ENCODE measurements at places on chromosomes 11 and 22.

GRCh38 chr11:28903716-28904115, 795.5 kb downstream of the METTL15 start:
- DNase-seq = no peak

DNA sequence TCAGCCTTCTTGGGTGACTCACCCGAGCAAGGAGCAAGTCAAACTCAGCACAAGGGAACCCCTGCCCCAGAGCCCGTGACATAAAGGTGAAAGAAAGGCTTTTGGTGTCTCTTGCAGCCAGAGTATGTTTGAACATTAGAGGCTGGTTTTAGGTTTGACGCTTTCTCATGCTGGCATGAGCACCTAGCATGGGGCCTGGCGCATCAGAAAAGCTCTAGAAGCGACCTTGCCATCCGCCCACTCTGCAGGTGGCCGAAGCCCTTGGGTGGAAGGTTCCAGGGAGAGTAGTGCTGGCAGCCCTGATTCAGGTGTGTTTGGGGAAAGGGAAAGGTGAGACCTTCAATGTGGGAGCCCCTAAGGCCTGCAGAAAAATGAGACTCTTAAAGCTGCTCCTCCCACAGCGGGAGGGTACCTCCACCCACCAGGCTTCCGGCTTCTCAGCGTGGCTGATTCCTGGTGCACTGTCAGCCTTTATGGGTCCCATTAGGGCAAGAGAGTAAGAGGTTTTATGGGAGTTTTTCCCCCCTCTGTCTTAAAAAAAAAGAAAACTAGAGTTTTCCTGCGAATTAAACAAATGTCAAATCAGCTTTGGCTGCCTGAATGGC, 88.4 kb downstream of the GRIK4 start:
- no peak for DNase-seq

- no peak for DNase-seq
These were observed 7.1 kb upstream of the EXT2 start for GRCh38 chr11:44088377-44088776.

- no peak for DNase-seq
These were observed at the start of gene HEPACAM for GRCh38 chr11:124935548-124936514. Gene HEPACAM (minus strand): TSS chr11:124936047. CDS start chr11:124936006, 41 bp downstream.

DNA sequence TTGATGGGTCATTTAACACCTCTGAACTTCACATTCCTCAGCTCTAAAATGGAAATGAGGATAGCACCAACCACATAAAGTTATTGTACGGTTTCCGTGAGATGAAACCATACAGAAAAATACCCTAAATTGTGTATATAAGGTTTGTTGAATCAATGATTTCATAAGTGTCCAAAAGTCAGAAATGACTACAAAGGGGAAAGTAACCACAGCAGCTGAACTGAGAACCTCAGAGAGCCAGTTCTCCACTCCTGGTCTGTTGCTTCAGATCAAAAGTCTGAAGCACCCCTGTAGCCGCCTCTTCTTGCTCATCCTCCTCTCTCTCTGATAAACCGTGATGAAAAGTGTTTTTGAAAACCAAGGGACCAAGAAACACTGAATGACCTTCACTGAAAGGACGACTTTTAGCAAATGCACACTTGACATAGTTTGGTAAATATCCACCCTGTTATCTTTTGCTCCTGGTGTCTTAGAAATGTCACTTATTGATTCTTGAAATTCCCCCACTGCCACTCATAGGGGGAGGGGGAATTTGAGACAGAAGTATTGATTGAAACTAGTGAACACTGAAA, 194.5 kb downstream of the NAV2 start:
- DNase-seq = no peak

GRCh38 chr22:31278626-31279326, 13.5 kb downstream of the PIK3IP1 start:
- no peak for DNase-seq

DNA sequence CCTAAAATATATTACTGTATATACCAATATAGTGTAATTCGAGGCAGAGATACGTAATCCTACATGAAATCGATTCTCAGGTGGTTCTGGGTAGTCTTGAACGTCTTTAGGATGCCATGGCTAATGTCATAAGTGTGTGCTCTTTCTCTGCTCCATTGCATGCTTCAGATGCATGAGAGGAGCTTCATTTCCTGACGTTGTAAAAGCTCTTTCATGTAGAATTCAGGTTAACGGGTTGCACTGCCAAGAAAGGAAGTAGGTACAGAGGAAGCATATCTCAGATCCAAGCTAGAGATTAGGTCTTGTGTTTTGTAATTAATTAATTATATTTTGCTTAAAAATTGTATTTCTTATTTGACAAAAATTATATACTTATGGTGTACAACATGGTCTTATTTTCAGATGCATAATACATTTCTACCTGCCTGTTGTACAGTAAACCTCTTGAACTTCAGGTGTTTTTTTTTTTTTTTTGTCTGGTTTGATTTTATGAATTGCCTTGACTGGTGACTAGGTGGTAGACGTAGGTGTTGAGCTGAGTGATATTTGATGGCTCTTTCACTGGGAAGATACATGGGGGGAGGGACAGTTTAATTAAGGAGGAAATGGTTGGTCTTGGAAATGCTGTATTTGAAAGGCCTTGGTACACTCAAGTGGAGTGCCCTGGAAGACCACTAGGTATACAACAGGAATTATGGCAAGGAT, 9.3 kb downstream of the NUP50 start:
- no peak for DNase-seq

- DNase-seq = no peak
These were observed 451.3 kb downstream of the METTL15 start for GRCh38 chr11:28559492-28559891.

DNA sequence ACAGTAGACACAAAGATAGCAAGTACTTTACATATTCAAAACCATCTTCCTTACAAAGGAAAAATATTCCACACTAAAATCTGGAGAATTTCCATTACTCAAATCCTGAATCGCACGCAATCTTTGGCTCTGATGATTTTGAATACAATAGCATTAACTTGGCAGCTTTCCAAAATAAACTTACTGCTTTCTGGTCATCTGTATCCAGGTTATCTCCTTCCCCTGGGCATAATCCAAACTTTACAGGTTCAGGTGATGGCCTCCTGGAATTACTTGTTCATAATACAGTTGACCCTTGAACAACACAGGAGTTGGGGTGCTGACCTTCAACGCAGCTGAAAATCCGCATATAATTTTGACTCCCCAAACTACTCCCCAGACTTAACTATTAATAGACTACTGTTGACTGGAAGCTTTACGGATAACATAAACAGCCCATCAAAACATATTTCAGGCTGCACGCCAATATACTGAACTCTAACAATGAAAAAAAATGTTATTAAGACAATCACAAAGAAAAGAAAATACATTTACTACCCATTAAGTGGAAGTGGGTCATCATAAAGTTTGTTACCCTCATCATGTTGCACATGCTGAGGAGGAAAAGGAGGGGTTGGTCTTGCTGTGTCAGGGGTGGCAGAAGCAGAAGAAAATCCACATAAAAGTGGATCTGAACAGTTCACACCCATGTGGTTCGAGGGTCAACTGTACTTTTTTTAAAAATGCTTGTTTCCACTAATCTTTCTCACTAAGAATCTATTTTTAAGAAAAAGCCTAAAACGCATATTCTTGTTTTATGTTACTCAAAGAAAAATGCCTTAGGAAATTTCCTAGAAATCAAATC, 6.5 kb downstream of the MTMR2 start:
- no peak for DNase-seq

- no peak for DNase-seq
These were observed 3.5 kb downstream of the KLHDC7B start for GRCh38 chr22:50548921-50549790.

- no peak for DNase-seq
These were observed 96.1 kb upstream of the THY1 start for GRCh38 chr11:119518746-119519730.

- DNase-seq = no peak
These were observed 20.9 kb upstream of the BAIAP2L2 start for GRCh38 chr22:38131399-38131798.

GRCh38 chr11:79834015-79834414, 393.2 kb upstream of the TENM4 start:
- DNase-seq = no peak

- DNase-seq = no peak
These were observed 5.4 kb downstream of the DDIAS start for GRCh38 chr11:82906931-82907330.

DNA sequence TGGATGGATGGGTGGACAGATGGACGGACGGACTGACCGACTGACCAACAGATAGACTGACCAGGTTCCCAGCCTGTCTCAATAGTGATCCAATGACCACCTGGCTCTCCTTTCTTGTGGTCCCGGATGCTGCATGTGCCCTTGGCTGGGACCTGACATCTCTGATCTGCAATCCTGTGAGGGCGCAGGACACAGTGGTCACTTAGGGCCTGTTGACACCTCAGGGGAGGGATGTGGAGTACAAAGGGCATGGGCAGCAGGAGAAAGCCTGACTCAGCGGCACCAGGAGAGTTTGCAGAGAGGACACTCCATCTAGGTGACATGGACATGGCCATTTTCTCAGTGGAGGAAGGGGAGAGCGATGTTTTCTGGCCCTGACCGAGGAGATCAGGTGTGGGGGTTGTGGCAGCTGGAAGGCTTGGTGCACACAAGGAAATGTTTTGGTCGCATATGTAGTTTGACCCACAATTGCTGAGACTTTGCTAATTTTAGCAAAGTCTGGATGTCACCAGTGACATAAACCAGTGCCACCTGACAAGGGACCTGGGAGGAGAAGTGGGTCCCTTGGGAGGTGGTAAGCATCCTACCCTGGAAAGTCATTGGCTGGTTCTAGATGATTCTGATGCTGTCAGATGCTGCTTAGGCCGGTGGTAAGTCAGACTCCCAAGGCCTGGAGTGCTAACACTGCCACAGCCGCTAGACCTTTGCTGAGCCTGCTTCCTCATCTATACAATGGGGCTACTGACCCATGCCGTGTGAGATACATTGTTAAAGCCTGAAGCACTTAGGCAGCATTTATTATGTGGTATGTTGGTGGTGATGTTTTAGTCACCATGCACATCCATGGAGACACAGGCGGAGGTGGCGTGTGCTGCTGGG, 50.7 kb downstream of the CD82 start:
- no peak for DNase-seq

GRCh38 chr22:45906946-45907345, 70.0 kb downstream of the WNT7B start:
- DNase-seq = no peak

DNA sequence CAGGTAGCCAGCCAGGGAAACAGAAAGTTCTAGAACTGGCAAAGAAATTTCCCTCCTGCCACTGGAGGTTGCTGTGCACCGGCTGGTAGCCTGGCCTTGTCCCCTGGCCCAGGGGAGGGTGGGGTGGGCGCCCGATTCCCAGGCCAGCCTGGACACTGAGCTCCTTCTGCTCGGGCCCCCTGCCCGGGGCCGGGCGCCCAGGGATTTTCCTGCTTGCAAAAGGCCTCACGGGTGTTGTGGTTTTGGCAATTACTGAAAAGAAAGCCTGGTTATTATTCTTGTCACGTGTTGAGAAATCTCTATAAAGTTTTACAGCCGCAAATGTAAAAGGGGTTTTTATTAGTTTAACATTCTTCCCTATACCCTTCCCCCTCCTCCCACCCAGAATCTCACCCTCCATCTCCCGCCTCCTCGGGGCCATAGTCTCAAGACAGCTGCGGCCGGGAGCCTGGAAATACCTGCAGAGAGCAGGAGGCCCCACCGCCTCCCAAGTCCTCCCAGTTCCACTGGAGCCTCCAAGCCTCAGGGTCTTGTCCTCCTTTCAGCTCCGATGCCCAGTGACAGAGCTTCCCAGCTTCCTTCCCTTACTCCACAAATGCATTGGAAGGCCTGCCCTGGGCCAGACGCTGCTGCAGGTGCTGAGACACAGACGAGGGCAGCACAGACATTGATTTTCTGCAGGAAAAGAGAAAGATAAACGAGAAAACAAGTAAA, 1515.6 kb downstream of the TBC1D22A start:
- no peak for DNase-seq

DNA sequence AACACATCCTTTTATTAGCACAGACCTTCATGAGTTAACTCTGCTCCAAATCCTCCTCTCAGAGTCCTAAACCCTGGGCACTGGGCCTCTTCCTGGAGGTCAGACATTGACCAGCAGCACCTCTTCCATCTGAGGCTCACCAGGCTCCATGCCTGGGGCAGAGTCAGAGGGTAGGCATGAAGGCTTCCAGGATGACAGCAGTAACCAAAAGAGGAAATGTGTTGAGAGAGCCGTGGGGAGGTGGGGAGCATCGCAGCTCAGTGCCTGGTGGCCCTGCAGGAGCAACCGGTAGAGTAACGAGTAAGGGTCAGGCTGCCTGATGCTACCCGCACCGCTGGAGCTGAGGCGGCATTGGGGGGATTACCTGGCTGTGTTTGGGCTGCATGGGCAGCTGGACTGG, 9.4 kb upstream of the NAV2 start:
- no peak for DNase-seq

- no peak for DNase-seq
These were observed 607.1 kb downstream of the TBC1D22A start for GRCh38 chr22:47369431-47370015.

GRCh38 chr11:63768237-63769041, at the start of gene ZFTA:
Gene ZFTA (minus strand): TSS chr11:63768775. CDS start chr11:63768622, 153 bp downstream.
- DNase-seq = no peak

DNA sequence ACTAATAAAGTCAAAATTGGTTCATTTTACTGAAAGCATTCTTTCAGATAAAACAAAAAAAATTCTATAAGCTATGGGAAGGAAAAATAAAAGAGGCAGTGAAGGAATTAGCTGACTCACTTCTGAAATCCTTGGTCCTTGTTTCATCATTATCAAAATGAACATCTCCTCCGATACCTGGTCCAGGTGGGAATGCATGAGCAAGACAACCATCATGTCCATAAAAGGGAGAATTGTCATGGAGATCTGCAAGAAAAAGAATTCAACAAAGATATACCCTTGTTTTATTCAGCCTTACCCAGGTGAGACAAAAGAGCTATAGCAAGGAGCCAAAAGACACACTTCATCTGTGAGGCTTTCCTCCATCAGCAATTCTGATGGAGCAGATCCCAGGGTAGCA, 27.2 kb downstream of the MMP10 start:
- no peak for DNase-seq

DNA sequence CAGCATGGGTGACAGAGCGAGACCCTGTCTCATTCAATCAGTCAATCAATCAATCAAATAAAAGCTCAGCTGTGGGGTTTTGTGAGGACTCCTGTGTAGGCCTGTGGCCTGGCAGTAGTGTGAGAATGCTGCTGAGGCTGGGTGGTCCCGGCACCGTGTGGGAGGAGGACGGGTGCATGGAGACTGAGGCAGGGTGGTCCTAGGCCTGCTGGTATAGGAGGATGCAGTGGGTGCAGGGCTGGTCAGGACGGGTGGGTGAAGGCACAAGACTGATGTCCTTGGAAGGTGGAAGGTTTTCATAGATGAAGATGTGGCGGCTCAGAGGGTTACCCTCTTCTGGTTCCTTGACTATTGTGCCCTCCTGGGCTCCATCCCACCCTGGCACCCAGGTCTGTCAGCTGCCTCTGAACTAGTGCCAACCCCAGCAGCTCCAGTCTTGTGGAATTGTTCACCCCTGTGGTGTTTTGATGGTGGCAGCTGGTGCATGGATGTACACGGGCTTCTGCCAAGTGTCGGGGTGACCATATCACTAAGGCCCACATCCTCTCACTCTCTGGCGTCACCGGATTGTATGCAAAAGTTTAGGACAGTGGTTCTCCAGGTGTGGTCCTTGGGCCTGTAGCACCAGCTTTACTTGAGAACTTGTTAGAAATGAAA, 23.7 kb downstream of the TANGO2 start:
- DNase-seq = no peak

- DNase-seq = no peak
These were observed 14.1 kb upstream of the ADORA2A start for GRCh38 chr22:24413271-24413670.

- DNase-seq = no peak
These were observed 54.7 kb upstream of the LYVE1 start for GRCh38 chr11:10622957-10623791.

- no peak for DNase-seq
These were observed 1519.7 kb upstream of the TENM4 start for GRCh38 chr11:80960381-80961029.

Data from epithelial cell of proximal tubule (primary cell).